Left lung (tissue), 14 donors: ENCODE measurements at places on chromosomes 5 and 9. TPM values are rescaled to one million over a fixed set of nuclear protein-coding genes. Genes with fewer than 3 reads are reported as not detected.

WHRN gene
- 9.3 TPM for polyA plus RNA-seq

TMOD1 gene
- 1.1 TPM for polyA plus RNA-seq

GABRB2 gene
- polyA plus RNA-seq: 3.1 TPM

DNA sequence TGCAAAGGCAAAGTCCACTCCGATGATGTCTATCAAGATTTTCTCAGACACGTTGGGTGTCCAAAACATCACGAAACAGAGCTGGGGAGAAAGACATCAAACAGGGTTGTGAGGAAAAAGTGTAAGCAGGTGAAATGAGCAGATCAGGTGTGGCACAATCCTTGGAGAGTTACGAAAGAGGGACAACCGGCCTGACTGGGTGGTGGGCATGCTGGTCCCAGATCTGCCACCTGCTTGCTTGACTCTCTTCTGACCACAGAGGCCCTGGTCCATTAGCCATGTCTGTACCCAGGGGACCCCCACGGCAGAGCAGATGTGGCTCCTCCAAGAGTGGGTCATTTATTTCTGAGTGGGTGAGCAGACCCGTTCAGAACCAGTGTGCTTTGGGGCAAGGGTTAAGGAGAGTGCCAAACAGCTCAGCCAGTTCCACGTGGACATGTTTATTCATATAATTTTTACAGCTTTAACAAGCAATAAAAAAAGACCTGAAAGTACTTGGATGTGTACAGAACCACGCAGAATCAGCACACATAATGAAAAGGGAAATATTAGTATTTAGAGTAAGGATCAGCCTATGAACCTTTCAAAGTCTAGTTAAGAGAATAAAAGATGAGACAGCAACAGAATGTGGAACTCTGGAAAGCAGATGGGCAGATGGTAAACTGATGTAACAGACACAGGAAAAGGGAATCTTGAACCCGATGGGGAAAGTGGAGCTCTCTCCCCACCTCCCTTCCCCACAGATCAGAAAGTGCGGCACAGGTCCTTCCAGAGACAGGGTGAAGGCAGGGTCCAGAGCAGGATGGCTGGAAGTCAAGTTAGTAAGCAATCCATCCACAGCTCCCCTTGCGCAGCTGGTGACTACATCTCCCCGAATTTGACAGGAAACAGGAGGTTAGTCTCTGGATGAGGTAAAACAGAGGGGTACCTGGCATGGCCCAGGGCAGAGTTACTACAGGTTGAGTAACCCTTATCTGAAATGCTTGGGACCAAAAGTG lies 52.5 kb downstream of the OTULIN start:
- no peak for DNase-seq

- no peak for DNase-seq
Observed at GRCh38 chr5:74480201-74480600, 160.3 kb downstream of the ENC1 start.

GRCh38 chr9:2749485-2749884 lies 32.2 kb downstream of the KCNV2 start:
- no peak for DNase-seq

DNA sequence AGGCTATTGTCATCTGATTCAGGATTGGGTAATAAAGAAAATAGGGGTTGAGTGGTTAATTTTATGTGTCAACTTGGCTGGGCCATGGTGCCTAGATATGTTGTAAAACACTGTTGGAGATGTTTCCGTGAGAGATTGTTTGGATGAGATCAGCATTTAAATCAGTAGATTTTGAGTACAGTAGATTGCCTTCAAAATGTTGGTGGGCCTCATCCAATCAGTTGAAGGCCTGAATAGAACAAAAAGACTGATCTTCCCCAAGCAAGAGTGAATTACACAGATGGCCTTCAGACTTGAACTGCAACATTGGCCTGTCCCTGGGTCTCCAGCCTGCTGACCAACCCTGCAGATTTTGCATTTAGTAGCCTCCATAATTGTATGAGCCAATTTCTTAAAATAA lies 401.3 kb upstream of the KIF2A start:
- no peak for DNase-seq

- DNase-seq: peak; percentile 13
Observed at GRCh38 chr9:83596899-83597504, 25.9 kb upstream of the IDNK start.

DNA sequence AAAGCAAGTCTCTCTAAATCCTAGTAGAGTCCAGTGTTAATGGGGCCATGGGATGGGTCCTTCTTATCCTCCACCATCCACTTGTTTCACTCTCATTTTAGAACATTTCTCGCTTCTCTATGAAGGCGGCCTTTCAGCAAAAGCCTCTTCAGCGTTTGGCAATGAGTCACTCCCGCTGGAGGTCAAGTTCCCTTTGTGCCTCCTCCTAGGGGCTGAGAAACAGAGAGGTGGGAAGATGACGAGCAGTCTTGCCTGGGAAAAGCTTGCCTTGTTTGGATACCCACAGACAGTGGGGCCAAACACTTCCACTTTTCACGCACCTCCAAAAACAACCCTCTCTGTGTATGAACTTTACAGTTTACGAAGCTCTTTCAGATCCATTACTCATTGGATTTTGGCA lies 168.8 kb downstream of the GABBR2 start:
- DNase-seq: no peak
